ENCODE measurements at places on chromosomes 16 and 17. TPM values are rescaled to one million over a fixed set of nuclear protein-coding genes. Genes with fewer than 3 reads are reported as not detected.

The ITGB4 gene
- total RNA-seq, result 109 TPM

The GDPD1 gene
- total RNA-seq, result 0.39 TPM

The SP6 gene
- total RNA-seq, result 4.3 TPM

The KRTAP9-8 gene
- total RNA-seq, result not detected

The HBQ1 gene
- 8.2 TPM for total RNA-seq
